ENCODE measurements at places on chromosomes 6 and 20.

GRCh38 chr20:41738604-41739206 is 120.5 kb upstream of the CHD6 start:
- DNase-seq, result peak; percentile 67

DNA sequence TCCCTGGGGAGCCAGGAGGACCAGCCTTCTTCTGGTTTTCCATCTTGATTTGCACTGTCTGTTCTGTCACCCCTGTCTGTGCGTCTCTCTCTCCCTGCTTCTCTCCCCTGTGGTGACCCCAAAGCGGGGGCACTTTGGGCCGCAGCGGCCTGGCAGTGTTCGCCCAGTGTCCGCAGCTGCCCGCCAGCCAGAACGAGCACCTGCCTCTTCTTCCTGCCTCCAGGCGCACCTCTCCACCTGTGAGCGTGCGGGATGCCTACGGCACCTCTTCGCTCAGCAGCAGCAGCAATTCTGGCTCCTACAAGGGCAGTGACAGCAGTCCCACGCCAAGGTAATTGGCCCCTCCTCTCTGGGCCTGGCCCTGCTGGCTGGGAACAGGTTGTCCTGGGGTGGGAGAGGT is 30.8 kb downstream of the SNPH start:
- DNase-seq, result no peak

- DNase-seq, result no peak
These were observed 174.3 kb upstream of the TNFAIP3 start for GRCh38 chr6:137692806-137693205.

GRCh38 chr6:139522511-139523220 is 148.2 kb upstream of the CITED2 start:
- DNase-seq, result no peak

GRCh38 chr6:83231146-83231545 is 38.0 kb downstream of the RWDD2A start:
- DNase-seq, result no peak

GRCh38 chr20:25251019-25251418 is 3.1 kb downstream of the PYGB start:
- no peak for DNase-seq

DNA sequence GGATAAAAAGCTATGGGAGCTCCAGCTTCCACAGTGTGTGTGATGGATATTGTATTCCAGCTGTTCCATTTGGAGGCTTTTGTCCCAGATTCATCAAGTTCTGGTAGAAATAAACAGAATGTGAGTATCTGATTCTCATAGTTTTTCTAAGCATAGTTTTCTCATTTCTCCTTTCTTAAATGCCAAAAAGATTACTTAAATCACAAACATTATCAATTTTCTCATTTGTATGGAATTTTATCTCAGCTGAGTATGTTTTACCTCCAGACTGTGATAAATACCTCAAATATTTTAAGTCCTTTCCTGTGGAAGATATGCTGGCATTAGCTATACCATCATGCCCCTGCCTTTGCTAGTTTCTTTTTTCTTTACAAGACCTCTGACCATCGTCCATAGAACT is 767.3 kb downstream of the TFAP2A start:
- no peak for DNase-seq

GRCh38 chr6:145544041-145544440 is 191.3 kb downstream of the EPM2A start:
- no peak for DNase-seq

DNA sequence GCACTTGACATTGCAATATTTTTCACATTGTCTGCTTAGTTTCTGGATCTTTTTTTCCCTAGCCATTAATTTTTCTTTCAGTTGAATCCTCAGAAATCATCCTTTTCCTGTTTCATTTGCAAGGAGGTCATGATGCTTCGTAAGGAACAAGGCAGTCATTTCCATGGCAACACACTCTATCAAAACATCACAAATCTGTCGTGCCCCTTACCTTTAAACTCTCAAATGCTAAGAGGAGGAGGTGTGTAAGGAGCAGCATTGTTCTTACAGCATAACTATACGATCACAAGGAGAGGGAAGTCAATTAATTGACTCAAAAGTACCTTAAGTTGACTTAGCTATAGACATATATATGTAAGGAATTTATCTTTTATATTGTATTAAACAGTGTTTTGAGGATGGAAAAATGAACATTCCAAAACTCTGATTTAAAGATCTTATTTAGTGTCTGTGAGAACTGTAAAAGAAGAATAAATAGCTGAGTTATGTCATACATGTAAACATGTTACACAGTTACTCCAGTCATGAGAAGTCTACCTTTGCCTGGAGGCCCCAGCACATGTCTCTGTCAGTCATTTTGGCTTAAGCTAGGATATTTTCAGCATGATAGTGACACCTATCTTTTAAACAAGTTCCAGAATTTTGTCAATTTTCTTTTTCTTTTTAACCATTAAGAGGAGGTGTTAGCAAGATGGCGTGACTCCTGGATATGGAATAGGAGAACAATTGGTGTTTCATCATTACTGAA is 41.6 kb downstream of the CDKAL1 start:
- DNase-seq, result no peak

- DNase-seq, result no peak
These were observed 3.8 kb downstream of the IL17A start for GRCh38 chr6:52189974-52190373.

DNA sequence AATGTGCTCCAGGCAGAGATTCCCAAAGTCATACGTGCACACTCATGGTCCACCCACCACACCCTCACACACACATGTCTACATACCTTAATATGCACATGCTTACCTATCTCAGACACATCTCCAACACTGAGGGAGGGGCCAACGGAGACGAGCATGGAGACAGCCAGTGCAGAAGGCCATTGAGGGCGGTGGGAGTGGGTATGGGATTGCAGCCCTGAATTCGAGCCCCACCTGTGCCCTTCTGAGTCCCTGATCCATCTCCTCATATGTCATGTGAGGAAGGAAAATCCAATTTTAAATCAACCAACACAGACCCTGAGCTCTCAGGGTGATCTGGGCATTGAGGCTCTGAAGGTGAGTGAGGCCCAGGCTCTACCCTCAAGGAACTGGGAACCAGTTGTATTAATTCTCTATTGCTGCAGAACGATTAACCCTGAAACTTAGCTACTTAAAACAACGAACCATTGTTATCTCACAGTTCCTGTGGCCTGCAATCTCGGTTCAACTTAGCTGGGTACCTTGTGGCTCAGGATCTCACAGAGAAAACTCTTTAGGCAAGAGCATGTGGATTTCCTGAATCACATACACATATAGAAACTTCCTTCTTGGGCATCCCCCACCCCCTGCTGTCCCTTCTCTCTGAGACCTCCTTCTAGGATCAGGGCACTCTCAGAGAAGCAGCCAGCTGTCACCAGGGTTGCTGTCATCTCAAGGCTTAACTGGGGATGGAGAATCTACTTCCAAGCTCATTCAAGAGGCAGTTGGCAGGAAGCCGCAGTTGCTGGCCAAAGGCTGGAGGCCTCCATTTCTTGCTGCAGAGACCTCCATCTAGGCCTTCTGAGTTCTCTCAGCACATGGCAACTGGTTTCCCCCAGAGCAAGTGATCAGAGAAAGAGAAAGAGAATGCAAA is 28.3 kb downstream of the GLP1R start:
- DNase-seq, result no peak

DNA sequence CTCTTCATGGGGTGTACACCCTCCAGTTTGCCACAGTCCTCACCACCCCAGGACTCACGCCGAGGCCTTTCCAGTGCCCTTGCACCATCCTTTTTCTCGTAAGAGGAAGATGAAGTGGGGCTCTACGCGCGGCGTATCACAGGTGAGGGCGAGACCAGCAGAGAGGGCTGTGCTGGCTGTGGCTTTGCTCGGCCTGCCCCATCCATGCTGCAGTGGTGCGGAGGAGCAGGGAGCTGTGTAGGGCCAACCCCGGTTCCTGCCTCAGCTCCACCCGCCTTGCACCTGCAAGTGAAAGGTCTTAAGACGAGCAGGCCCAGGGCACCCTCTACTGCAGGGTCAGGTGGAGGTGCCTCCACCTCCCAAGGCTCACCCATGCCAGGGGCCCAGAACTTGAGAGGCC is 24.1 kb downstream of the RBCK1 start:
- no peak for DNase-seq

Data from NCI-H345 (cell line).